Head of caudate nucleus (tissue), 42 donors: ENCODE measurements at places on chromosomes 1 and 21.

- DNase-seq = no peak
Measured at GRCh38 chr1:66305927-66306326, 228.0 kb upstream of the SGIP1 start.

- DNase-seq = no peak
Measured at GRCh38 chr1:27873671-27874384, 1.5 kb downstream of the THEMIS2 start.

DNA sequence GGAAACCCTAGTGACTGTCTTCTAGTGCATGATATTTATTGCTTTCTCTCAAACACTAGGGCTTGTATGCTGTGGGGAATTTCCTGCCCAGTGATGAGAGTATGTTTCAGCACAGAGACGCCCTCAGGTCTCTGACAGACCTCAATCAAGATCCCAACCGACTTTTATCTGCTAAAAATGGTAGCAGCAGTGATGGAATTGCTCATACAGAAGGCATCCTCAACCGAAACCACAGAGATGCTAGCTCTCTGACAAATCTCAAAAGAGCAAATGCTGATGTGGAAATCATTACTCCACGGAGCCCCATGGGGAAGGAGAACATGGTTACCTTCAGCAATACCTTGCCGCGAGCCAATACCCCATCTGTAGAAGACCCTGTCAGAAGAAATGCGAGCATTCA, 41.3 kb downstream of the PLPPR4 start:
- DNase-seq = no peak

GRCh38 chr1:70415882-70416281, 4.8 kb downstream of the CTH start:
- DNase-seq = no peak

- no peak for DNase-seq
Measured at GRCh38 chr1:183414365-183414764, 3.8 kb downstream of the NMNAT2 start.

- no peak for DNase-seq
Measured at GRCh38 chr1:93576346-93576745, 105.3 kb downstream of the BCAR3 start.

DNA sequence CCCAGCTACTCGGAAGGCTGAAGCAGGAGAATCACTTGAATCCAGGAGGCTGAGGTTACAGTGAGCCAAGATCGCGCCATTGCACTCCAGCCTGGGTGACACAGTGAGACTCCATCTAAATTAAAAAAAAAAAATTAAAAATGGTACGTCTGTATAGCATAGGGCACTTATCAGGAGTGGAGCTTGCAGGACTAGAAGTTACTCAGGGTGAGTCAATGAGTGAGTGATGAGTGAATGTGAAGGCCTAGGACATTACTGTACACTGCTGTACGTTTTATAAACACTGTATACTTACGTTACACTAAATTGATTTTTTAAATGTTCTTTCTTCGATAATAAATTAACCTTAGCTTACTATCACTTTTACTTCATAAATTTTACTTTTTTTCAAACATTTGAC, 183.6 kb downstream of the NR5A2 start:
- no peak for DNase-seq
